ENCODE measurements at places on chromosomes 1 and 21. TPM values are rescaled to one million over a fixed set of nuclear protein-coding genes. Genes with fewer than 3 reads are reported as not detected.
A peak's percentile ranks its signal among the peaks of the same experiment; 100 is the strongest.

CELA3A gene
- total RNA-seq = not detected

- DNase-seq = no peak
Observed at GRCh38 chr1:227917081-227917950, 30.4 kb downstream of the WNT9A start.

GRCh38 chr1:240116831-240117769 lies 25.4 kb downstream of the FMN2 start:
- DNase-seq = no peak

- peak; percentile 84 for DNase-seq
Observed at GRCh38 chr1:226443439-226443838, 35.5 kb upstream of the PARP1 start.

GRCh38 chr1:228071839-228072657 lies 10.5 kb upstream of the ARF1 start:
- no peak for DNase-seq

- DNase-seq = peak; percentile 33
Observed at GRCh38 chr1:17673329-17674072, 81.6 kb upstream of the ACTL8 start.

DNA sequence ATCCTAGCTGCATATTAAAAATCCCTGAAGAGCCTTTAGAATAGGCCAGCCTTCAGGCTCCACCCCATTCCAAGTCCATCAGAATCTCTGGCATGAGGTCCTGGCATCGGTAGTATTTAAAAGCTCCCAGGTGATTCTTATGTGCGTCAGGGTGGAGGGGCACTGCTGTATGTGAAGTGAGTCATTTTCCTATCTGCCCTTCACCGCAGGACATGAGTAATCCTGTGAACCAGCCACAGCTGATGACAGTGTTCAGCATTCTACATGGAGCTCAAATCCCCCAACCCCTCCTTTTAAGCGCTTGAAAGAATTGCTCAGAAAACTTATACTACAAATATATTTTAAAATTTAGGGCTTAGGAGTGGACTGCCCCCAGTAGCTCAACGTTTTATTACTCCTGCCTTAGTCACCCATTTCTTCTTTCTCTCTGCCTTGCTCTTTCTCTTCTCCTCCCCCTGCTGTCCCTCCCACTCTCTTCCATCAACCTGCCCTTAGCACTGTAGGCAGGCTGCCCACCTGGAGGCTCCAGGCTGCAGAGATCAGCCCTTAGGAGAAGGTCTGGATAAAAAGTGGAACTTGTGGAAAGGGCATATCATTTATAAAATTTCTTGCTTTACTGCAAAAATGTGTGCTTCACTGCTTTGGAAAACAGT lies 73.8 kb upstream of the ZNF281 start:
- DNase-seq = peak; percentile 99

- peak; percentile 67 for DNase-seq
Observed at GRCh38 chr1:119435052-119435451, 20.1 kb downstream of the HSD3B2 start.

DNA sequence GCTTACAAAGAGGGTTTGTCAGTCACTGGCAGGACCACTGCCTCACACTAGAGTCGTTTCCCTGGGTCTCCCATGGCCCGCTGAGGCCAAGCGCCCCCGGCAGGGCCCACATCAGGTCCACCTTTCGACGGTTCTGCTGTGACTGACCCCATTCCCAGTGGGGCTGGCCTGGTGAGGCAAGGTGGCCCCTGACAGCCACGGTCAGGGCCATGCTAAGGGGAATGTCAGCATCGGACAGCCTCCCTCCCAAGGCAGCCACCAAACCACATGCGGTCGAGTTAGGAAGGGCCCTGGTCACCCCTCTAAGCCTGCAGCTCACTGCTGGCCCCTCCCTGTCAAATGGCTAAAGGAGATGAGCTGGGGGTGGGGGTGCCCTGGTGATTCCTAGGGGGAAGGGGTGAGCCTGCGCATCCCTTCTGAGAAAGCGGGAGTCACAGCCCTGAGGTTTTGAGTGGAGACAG lies 2.9 kb upstream of the KIF17 start:
- DNase-seq = no peak

GRCh38 chr1:1345384-1345783 lies 3.8 kb downstream of the DVL1 start:
- DNase-seq = no peak

DNA sequence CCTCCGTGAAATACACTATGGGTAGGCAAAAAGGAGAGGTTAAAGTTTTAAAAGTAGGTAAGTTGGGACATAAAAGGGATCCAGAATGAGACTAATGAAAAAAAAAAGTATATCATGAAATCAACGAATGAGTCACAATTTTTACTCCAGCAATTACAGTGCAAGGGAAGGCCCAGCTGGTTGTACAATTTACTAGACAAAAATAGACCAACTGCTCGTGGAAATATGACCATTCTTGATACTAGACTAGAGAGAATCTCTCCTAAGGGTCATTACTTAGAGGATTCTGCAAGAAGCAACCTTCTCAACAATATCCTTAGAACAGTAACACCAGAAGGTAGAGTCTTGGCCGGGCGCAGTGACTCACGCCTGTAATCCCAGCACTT lies 55.1 kb upstream of the EFHD2 start:
- DNase-seq = peak; percentile 82

DNA sequence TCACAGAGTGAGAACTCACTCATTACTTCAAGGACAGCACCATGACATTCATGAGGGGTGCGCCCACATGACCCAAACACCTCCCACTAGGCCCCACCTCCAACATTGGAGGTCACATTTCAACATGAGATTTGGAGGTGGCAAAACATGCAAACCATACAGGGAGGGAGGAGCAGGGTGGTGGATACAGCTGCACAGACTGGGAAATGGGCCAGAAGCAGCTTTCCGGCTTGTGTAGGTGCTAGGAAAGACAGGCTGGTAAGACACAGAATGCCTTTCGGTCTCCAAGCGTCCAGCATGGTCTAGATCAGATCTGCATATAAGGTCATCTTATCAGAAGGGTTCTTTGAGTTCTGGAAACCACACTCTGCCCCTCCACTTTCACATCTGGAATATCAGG lies 35.1 kb upstream of the TINAGL1 start:
- no peak for DNase-seq

Data from GM23248 (cell line).